ENCODE measurements at places on chromosomes 6 and 20. TPM values are rescaled to one million over a fixed set of nuclear protein-coding genes. Genes with fewer than 3 reads are reported as not detected.
A peak's percentile ranks its signal among the peaks of the same experiment; 100 is the strongest.

Gene ENPP1
- 27.8 TPM for total RNA-seq

Gene IDH3B
- 94.5 TPM for total RNA-seq

Gene PCNA
- total RNA-seq, result 39.7 TPM

Gene MCCD1
- total RNA-seq, result not detected

- H3K4me1 ChIP-seq, result no peaks in the 10 kb centered on the region
- DNase-seq, result no peak
- no peaks in the 10 kb centered on the region for H3K27me3 ChIP-seq
Observed at GRCh38 chr20:44291754-44292153, 19.2 kb downstream of the FITM2 start.

- H3K4me1 ChIP-seq, result peaks cover 7% of the 10 kb centered on the region
- H3K36me3 ChIP-seq, result no peaks in the 10 kb centered on the region
- H3K27ac ChIP-seq, result no peak overlapping the region
- DNase-seq, result no peak
- no peaks in the 10 kb centered on the region for H3K27me3 ChIP-seq
Observed at GRCh38 chr6:160015778-160016684, 47.1 kb downstream of the IGF2R start.

DNA sequence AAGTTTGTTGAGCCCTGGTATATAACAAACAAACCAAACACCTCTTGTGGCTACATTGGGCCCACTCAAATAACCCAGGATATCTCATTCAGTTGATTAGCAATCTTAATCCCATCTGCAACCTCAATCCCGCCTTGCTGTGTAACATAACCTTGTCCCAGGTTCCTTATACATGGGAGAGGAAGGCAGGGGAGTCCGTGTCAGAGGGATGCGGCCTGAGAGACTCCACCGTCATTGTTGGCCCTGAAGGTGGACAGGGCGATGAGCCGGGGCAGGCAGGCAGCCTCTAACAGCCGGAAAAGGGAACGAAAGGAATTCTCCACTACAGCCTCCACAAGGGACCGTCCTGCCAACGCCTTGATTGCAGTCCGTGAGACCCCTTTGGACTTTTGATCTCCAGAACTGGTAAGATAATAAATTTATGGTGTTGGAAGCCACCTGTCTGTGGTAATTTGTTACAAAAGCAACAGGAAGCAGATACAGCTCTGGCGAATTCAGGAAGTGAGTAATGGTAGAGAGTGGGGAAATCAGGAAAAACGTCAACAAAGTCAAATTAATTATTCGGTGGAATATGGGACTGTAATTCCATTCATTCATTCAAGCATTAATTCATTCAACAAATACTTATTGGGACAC lies 124.5 kb upstream of the SALL4 start:
- DNase-seq, result no peak
- H3K4me1 ChIP-seq, result no peaks in the 10 kb centered on the region
- no peak overlapping the region for H3K27ac ChIP-seq

GRCh38 chr6:108736002-108736361 lies 112.2 kb upstream of the ARMC2 start:
- peaks cover 46% of the 10 kb centered on the region for H3K4me1 ChIP-seq
- peak overlapping the region; percentile 69 for H3K27ac ChIP-seq
- DNase-seq, result no peak
- H3K4me3 ChIP-seq, result no peak overlapping the region
- H3K36me3 ChIP-seq, result no peaks in the 10 kb centered on the region

DNA sequence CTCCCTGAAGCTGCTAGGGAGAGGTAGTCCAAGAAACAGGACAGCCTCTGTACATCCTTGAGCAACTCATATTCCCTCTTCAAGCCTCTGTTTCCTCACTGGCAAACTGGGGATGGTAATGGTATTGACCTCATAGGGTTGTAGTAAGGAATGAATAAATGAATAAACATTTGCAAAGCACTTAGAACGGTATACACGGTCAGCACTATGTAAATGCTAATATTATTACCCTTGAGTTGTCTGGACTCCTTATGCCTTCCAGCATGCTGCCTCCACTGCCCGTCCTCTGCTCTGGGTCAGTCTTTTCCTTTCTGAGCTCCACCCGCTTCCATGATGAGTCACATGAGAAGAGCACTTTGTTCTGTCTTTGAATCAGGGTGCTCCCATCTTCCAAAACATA lies 50.6 kb downstream of the KHDC1L start:
- H3K36me3 ChIP-seq, result no peaks in the 10 kb centered on the region
- H3K27me3 ChIP-seq, result no peaks in the 10 kb centered on the region
- H3K4me1 ChIP-seq, result no peaks in the 10 kb centered on the region
- no peak overlapping the region for H3K4me3 ChIP-seq
- H3K27ac ChIP-seq, result no peak overlapping the region
- no peak for DNase-seq

- DNase-seq, result no peak
- no peaks in the 10 kb centered on the region for H3K4me1 ChIP-seq
- no peak overlapping the region for H3K27ac ChIP-seq
- no peaks in the 10 kb centered on the region for H3K27me3 ChIP-seq
- no peak overlapping the region for H3K4me3 ChIP-seq
Observed at GRCh38 chr6:141415896-141416295, 716.8 kb upstream of the GJE1 start.

DNA sequence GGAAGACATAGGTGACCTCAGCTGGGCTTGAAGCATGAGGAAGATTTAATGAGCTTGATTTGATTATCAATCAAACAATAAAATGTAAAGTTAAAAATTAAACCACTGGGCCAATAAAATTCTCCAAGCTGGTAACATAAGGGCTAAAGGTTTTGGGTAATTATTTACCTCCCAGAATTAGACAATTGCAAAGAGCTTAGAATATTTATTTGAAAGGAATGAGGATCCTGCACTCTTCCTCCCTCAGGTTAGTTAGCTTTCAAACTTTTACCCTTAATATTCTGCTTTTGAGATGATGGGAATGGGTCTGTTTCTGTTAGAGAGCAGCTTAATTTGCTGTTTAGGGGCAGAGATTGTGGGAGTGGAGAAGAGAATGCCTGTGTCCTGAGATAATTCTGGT lies at the start of gene SLC17A4:
Gene SLC17A4 (plus strand): TSS at position 208 of the 400 bp plus-strand sequence. CDS start 7,221 bp downstream, outside the sequence.
- no peak for DNase-seq
- H3K27me3 ChIP-seq, result no peaks in the 10 kb centered on the region
- H3K4me1 ChIP-seq, result no peaks in the 10 kb centered on the region
- no peaks in the 10 kb centered on the region for H3K36me3 ChIP-seq
- no peak within 1 kb of the TSS for H3K27ac ChIP-seq

- H3K27me3 ChIP-seq, result no peaks in the 10 kb centered on the region
- no peak overlapping the region for H3K4me3 ChIP-seq
- H3K36me3 ChIP-seq, result no peaks in the 10 kb centered on the region
- no peaks in the 10 kb centered on the region for H3K4me1 ChIP-seq
- no peak for DNase-seq
- H3K27ac ChIP-seq, result no peak overlapping the region
Observed at GRCh38 chr20:63095718-63096654, 89.2 kb upstream of the BHLHE23 start.

All from thoracic aorta (tissue), 2 donors.